Left cardiac atrium (tissue), 4 donors: ENCODE measurements at places on chromosomes 13 and 19. TPM values are rescaled to one million over a fixed set of nuclear protein-coding genes. Genes with fewer than 3 reads are reported as not detected.
A peak's percentile ranks its signal among the peaks of the same experiment; 100 is the strongest.

GRCh38 chr19:5149508-5149907, 180.6 kb downstream of the KDM4B start:
- DNase-seq = peak; percentile 10

DNA sequence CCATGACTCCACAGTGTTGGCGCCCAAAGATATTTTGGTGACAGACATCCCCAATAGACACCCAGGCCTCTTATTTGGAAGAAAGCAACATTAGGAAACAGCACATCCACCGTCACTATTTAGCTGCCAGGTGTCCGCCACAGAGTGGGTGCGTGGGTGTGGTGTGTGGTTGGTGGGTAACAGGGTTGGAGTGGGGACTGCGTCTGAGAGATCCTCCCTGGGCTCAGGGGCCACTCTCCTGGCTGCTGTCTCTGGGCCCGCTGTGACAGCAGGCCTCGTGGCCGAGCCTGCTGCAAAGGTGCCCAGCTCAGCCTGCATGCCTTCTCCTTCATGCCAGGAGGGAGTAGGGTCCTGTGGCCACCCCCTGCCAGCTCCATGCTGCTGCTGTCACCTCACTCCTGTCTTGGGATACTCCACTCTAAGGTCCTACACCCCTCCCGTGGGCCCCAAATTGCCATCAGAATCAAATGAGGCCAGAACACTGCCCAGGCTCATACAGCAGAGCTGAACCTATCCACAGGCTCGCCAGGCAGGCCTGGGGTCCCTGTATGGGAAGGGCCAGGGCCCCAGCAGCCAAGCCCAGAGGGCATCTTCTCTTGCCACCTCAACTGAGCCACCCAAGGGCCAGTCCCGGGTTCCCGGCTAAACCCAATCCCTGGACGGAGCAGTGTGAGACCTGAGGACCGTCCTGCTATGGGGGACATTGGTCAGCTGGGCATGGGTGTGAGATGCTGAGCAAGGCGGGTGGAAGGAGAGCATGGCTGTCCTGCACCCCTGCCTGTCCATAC, 24.7 kb upstream of the TIMM44 start:
- DNase-seq = no peak

- no peak for DNase-seq
These were observed 1016.0 kb downstream of the UQCRFS1 start for GRCh38 chr19:28196961-28197360.

PSG7 gene
- not detected for total RNA-seq

OR7G1 gene
- not detected for total RNA-seq

- no peak for DNase-seq
These were observed 10.0 kb upstream of the FFAR2 start for GRCh38 chr19:35438096-35438495.

MLLT1 gene
- 40.1 TPM for total RNA-seq
